ENCODE measurements at places on chromosomes 6 and 20.
A peak's percentile ranks its signal among the peaks of the same experiment; 100 is the strongest.

- DNase-seq, result no peak
These were observed 45.0 kb downstream of the NT5E start for GRCh38 chr6:85494547-85495536.

DNA sequence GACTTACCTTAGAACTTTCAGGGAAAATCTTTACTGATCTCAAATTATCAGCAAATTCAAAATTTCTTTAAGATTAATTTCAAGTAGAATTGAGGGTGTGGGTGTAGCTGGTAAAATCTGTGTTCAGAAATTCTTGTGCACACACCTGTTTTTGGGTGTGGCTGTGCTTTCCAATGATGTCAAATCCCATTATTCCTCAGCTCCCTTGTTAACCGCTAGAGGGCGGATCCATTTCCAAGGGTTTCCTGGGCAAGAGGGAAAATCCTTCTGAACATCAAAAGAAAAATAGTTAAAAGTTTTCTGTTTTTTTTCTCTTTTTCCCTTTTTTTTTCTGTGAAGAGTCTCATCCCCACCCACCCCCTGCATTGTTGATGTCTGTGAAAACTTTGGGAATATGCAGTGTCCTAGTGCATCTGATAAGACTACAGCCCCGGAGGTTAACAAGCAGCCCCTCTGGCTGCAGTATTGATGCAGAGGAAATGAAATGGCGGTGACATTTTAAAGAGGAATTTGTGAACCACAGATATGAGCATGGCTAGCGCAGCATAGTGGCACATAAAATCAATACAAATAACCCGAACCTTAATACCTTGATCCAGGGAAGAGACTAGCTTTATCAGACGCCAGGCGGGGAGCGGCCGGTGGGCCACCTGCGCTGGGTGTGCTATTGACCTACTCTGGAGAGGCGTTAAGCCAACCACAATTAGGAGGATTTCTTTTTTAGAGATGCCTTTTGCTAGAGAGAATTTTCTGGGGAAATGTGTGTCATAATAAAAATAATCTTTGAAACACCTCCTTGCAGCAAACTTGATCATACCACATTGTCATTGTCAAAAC is 130.9 kb downstream of the FOXA2 start:
- DNase-seq, result no peak

DNA sequence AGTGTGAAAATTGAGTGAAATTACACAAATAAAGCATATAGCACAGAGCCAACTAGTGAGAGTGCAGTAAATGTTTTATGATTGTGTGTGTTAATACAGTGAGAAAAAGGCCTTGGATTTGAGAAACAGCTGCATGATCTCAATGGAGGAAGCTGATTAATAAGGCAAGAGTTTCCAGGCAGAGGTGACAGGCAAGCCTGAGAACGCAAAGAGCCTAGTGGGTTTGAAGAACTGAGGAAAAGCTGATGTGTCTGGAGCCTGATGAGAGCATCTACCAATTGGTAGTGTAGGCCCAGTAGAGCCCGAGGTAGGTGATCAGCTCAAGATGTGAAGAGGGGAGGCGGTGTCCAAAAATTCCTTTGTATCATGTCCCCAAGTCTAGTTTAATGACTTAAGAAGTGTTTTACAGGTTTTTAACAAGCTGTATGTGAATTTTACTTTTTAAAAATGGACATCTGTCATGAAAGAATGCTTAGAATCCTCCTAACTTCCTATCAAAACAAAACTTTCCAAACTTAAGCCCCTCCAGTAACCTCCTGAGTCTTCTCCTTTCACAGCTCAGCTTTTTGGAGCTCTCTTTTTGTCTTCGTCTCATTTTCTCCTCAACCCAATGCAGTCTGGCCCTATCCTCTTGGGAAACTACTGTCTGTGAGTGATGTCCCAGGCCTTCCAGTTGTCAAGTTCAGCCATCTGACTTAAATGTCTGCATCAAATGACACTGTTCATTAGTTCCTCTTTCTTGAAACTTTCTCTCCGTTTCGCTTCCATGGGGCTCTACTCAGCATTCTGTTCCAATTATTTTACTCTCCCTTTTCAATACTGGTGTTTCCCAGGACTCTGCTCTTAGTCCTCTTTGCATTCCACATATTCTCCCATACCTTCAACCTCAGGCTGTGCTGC is 1.2 kb downstream of the CDC40 start:
- no peak for DNase-seq

GRCh38 chr6:95576218-95576997 is 927 bp upstream of the MANEA start:
- peak; percentile 36 for DNase-seq

- DNase-seq, result no peak
These were observed 24.9 kb upstream of the MCM9 start for GRCh38 chr6:118959903-118960302.

DNA sequence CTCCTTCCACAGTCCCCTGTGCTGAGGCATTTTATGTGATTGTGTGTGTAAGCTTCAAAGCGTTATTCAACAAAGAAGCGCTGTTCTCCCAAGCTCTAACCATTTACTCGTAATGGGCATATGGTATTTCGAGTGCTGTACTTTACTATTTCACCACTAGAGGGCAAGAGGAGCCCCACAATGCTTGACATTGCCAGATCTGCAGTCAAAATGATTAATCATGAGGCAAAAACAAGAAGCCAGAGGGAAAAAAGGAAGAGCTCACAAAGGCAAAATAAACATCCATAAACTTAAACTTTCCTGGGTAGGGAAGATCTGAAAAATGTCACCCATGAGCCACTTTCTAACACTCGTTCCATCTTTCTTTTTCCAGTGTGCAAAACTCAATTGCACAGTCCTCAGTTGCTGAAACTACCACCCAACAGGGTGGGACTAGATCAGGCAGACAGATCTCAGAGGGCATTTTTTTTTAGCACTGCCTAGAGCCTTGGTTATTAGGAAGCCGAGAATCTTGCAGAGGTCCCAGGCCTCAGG is 215.0 kb upstream of the PLCB4 start:
- peak; percentile 27 for DNase-seq

DNA sequence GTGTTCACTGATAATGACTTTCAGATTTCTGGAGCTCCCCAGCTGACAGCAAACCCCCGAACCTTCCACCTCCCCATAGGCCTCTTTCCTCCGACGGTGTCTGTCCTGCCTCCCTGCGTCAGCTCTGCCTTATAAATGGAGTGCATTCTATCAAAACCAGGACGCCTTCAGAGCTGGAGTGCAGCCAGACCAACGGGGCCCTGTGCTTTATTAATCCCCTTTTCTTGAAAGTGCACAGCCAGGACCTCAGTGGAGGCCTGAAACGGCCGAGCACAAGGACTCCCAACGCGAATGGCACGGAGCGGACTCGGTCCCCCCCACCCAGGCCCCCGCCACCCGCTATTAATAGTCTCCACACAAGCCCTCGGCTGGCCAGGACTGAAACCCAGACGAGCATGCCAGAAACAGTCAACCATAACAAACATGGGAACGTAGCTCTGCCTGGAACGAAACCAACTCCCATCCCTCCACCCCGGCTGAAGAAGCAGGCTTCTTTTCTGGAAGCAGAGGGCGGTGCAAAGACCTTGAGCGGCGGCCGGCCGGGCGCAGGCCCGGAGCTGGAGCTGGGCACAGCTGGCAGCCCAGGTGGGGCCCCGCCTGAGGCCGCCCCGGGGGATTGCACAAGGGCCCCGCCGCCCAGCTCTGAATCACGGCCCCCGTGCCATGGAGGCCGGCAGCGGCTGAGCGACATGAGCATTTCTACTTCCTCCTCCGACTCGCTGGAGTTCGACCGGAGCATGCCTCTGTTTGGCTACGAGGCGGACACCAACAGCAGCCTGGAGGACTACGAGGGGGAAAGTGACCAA is 42.3 kb upstream of the NAA20 start:
- DNase-seq, result no peak

Data from CD4-positive, alpha-beta T cell treated with Interleukin-21 for 1 hour (primary cell).